Fibroblast of skin of right biceps (primary cell): ENCODE measurements at places on chromosomes 11 and 22.
A peak's percentile ranks its signal among the peaks of the same experiment; 100 is the strongest.

DNA sequence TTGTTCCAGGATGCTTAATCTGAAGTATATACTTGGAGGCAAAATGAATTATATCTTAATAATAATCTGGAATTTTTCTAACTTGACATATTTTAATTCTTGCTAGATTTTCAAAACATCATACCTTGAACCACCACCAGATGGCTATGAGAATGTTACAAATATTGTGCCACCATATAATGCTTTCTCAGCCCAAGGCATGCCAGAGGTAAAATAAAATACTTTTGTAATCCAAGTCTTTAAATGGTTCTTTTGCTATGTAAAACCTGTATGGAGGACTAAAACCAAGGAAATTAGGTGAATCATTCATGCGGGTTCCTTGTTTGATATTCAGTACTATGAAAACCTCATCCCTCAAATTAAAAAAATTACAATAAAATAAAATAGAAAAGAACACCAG is 14.4 kb downstream of the NAALAD2 start:
- no peak for DNase-seq

GRCh38 chr11:36151933-36152580 is 137.2 kb downstream of the COMMD9 start:
- DNase-seq = peak; percentile 63

DNA sequence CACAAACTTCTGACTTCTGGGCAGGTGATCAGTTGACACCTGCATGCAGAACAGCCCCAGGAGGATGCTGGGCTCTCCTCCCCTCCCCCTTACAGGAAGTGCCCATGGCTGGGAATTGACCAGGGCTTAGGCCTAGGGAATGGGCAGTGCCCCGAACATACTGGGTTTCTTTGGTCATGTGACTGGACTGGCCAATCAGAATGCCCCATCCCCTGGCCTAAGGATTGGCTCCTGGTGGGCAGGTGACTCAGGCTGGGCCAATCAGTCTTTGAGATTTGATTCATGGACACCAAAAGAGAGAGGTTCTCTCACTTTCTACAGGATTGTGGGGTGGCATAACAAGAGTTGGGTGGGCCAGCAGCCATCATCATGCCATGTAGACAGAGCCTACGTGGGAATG is 37.1 kb downstream of the MCM5 start:
- no peak for DNase-seq

DNA sequence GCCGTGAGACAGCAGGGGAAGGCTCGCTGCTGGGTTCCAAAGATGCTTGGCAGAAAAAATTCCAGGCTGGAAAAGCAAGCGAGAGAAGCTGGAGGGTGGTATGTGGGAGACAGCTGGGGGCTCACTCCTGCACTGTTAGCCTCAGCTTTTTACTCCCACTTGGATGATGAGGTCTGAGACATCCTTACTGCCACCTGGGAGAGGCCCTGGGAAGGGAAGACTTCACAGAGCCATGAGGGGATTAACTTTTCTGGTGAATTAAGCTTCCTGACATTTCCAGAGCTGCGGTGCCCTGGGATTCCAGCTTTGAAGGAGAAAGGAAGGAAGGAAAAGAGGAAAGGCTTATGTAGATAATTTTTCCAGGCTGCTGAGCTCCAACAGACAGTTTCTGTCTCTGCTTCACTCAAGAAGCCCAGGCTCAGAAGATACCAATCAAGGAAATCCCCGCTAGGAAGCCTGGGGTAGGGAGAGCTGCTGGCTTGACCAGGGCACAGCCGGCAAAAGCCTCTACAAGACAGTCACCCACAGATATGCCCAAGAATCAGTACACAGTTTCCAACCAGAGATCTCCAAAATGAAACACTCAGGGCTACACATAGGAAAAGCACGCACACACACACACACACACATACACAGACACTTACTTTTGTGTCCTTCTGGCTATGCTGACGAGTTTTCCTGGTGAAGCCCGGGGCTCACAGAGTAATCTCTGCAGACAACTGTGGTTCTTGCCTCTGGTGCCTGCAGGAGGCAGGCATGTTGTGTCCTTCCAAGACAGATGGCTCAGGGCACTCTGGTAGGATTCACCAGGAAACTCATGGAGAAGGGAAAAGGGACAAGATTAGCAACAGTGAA is 907 bp downstream of the MCHR1 start:
- DNase-seq = peak; percentile 58

- DNase-seq = no peak
These were observed 118.2 kb upstream of the KIRREL3 start for GRCh38 chr11:127118811-127119210.

GRCh38 chr11:28739489-28740280 is 631.5 kb downstream of the METTL15 start:
- no peak for DNase-seq

DNA sequence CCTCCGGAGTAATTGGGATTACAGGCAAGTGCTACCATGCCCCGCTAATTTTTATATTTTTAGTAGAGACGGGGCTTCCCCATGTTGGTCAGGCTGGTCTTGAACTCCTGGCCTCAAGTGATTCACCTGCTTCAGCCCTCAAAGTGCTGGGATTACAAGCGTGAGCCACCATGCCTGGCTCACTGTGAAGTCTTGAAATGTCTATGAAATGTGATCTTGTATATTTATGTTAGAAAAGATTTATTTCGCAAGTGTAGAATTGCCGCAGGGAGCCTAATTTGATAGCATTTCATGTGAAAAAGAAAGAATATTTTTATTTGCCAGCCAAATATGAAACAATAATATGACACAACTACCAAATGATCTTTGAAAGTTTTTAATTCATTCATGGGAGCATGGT is 52.1 kb downstream of the GRAMD1B start:
- no peak for DNase-seq

DNA sequence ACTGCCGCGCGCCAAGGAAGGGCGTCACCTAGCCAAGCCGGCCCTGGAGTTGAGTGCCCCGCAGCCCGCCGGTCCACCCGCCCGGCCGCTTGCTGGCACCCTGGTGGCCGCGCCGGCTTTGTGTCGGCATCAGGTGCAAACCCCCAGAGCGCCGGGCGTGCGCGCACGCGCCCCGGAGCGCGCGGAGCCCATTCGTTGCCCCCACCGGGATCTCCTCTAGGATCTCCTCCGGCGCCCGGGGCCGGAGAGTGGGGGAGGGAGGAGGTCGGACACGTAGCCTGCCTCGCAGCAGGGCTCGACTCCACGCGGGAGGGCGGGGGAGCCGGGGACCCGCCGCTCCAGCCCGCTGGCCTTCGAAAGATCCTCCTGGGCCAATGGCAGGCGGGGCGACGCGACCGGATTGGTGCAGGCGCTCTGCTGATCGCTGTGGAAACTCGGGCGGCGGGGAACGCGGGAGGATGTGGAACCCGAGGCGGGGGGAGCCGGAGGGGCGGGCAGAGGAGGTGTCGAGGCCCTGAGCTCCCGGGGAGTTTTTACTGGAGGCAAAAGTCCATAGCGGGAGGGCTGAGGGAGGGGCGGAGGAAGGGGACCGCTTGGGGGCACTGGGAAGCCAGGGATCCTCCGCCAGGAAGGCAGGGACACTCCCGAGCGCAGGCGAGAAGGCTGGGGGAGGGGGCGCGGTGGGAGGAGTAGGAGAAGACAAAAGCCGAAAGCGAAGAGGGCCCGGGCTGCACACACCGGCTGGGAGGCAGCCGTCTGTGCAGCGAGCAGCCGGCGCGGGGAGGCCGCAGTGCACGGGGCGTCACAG is at the start of gene FADS2:
Gene FADS2 (plus strand): TSS at position 730 of the 808 bp plus-strand sequence. CDS start 91 bp downstream, outside the sequence.
- DNase-seq = peak; percentile 95

GRCh38 chr11:34978236-34979191 is 62.1 kb downstream of the PDHX start:
- peak; percentile 35 for DNase-seq

DNA sequence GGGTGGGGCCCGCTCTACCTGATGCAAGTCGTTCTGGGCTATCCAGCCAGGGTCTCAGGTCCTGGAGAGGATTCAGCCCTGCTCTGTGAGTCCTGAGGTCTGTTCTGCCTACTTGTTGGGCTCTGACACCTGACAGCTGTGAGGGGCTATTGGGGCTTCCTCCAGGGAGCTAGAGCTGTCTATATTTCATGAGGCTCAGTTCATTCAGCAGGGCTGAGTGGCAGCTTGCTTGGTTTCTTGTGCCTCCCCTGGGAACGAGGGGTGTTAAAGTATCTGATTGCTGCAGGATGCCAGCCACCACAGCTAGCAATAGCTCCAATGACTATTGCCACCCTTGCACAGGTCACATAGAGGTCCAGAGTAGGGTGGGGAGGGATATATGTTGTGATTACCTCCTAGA is 26.7 kb downstream of the INSC start:
- DNase-seq = no peak

DNA sequence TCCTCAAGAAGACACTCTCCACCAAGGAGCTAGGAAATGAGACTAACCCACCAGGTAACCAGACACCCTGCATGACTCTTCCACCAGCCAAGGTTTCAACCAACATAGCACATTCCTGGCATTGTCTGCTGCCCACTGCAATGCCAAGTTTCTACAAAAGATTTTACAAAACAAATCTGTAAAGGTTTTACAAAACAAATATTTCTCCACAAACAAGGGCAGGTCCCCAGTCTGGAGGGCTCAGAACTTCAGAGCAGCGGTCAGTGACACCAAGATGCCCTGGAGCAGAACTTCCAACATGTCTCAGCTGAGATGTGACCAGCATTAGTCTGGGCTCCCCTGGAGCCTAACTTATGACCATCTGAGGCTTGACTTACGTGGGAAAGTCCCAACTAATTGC is 14.0 kb downstream of the GALNT18 start:
- no peak for DNase-seq

- no peak for DNase-seq
These were observed 25.8 kb downstream of the QSER1 start for GRCh38 chr11:32918427-32918826.

DNA sequence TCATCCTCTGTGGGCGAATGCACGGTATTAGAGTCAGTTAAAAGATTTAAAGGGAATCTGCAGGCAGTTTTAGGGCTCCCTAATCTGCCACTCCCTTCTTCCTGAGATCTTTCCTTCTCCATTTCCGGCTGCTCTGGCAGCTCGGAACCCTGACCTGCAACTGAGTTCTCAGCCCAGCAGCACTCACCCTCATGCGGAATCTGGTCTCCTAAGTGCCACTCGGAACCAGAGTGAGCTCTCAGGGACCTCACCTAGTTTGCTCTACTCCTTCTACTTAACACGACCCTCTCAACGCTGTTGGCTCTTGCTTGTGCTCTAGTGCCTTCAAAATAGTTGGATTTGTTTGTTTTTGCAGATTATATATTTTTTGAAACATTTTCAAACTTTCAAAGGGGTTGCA is 19.3 kb upstream of the IL10RA start:
- no peak for DNase-seq

GRCh38 chr11:45684440-45684839 is 19.0 kb upstream of the CHST1 start:
- no peak for DNase-seq

DNA sequence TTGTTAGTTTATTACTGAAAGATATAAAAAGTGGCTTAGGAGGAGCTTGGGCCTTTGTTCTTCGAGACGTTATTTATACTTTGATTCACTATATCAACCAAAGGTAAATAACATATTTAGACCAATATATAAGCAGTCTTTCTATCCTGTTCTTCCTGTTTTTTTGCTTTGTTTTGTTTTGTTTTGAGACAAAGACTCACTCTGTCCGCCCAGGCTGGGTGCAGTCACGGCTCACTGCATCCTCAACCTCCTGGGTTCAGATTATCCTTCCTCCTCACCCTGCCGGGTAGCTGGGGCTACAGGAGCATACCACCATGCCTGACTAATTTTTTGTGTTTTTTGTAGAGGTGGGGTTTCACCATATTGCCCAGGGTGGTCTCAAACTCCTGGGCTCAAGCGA is 66.8 kb downstream of the ATM start:
- DNase-seq = no peak

- no peak for DNase-seq
These were observed 1491.4 kb downstream of the LRRC4C start for GRCh38 chr11:39968071-39968470.

DNA sequence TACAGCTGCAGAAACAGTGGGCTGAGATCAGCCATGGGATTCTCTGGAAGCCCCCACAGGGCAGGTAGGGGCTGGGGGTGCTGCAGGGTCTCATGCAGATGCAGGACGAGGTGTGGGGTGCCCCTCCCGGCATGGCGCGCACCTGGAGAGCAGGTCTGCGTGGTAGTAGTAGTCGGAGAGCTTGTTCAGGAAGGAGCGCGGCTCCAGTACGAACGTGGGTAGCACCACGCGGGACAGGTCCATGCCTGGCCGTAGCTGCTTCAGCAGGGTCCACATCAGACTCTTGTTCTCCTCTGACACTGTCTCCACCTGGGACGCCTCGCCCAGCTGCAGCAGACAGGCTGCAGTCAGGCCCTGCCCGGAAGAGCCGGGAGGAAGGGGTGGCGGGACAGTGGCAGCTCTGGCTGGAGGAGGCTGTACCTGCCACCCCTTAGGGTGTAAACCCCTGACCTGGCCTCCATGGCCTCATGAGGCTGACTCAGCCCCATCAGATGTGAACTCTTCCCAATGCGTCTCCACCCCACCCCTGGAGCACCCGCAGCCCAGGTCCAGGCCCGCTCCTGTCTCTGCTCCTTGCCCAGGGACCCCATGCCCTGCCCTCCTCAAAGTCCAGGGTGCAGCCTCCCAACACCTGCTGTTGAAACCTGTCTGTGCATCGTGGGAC is 47.0 kb upstream of the CARS1 start:
- DNase-seq = no peak

GRCh38 chr11:131692151-131692550 is 321.7 kb downstream of the NTM start:
- DNase-seq = peak; percentile 50

DNA sequence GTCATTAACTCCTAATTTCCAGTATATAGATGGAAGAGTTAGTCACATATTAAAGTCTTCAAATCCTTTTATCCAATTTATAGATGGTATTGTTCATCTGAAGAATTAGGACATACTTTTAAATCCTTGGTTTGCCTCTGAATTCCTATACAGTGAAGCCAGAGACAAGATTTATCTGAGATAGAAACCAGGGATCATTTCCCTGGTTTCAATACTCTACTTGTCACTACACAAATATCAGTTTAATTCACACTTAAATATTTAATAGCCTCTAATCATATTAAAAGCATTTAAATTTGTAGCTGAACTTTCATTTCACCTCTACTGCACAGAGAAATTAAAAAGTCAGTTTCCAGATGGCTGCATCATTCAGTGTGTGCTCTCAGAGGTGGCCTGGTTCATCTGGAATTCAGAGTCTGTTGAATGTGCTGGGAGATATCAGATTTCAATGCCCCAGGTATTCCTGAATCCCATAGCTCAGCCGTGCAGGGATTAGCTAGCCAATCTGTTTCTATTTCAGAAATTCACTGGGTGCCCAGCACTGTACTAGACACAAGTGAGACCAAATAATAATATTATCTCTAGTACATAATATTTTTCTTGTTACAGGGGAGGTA is 344.3 kb downstream of the AASDHPPT start:
- DNase-seq = peak; percentile 47

GRCh38 chr22:50276143-50276542 is 6.0 kb upstream of the MAPK11 start:
- peak; percentile 50 for DNase-seq
